ENCODE measurements at places on chromosomes 6 and 20. TPM values are rescaled to one million over a fixed set of nuclear protein-coding genes. Genes with fewer than 3 reads are reported as not detected.

The FILIP1 gene
- total RNA-seq: 0.37 TPM

The SLC35D3 gene
- not detected for total RNA-seq

The TSPO2 gene
- not detected for total RNA-seq

The HLA-DMB gene
- total RNA-seq: not detected

The CDH4 gene
- 4.1 TPM for total RNA-seq

Measured in smooth muscle cell of the umbilical artery (primary cell).